ENCODE measurements at places on chromosomes 1 and 21.

- no peak for DNase-seq
These were observed 119.7 kb downstream of the ETS2 start for GRCh38 chr21:38925478-38925877.

GRCh38 chr1:89190017-89190416, 8.7 kb downstream of the GBP4 start:
- DNase-seq, result no peak

- no peak for DNase-seq
These were observed 34.7 kb downstream of the RCAN1 start for GRCh38 chr21:34580181-34580700.

DNA sequence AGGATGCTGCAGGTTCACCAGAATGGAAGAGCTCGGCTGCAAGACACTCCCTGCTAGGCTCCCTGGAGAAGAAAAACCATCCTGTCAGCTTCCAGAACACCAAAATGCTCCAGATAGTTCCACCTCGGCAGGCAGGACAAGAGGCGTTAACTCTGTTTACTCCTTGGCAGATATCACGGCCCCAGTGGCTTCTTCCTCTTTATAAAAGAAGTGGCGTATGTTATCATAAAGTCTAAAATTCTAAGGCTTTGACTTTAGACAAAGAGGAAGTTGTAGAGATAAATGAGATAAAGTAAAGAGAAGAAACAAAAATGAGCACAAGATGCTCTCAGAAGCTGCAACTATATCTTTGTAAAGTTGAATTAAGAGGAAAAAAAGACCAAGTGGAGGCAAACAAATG, 24.3 kb upstream of the MTF1 start:
- DNase-seq, result no peak

GRCh38 chr1:15417059-15417934, 7.6 kb downstream of the EFHD2 start:
- DNase-seq, result no peak

DNA sequence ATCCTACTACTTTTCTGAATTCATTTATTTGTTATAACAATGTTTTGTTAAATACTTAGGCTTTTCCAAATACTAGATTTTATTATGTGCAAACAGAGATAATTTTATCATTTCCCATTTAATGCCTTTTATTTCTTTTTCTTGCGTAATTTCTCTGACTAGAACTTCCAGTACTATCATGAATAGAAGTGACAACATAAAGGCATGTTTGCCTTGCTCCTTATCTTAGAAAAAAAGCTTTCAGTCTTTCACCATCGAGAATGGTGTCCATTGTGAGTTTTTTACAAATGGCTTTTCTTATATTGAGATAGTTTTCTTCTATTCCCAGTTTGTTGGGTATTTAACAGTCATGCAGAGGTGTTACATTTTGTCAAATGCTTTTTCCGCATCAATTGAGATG, 453.1 kb upstream of the ZP4 start:
- DNase-seq, result no peak

- no peak for DNase-seq
These were observed 850.2 kb upstream of the ADAMTS5 start for GRCh38 chr21:27817074-27817473.

- DNase-seq, result no peak
These were observed 17.1 kb downstream of the RRP15 start for GRCh38 chr1:218302155-218302554.

GRCh38 chr1:91830242-91831131, 55.5 kb downstream of the TGFBR3 start:
- peak; percentile 85 for DNase-seq

GRCh38 chr21:42641311-42642218, 11.9 kb upstream of the PDE9A start:
- no peak for DNase-seq

DNA sequence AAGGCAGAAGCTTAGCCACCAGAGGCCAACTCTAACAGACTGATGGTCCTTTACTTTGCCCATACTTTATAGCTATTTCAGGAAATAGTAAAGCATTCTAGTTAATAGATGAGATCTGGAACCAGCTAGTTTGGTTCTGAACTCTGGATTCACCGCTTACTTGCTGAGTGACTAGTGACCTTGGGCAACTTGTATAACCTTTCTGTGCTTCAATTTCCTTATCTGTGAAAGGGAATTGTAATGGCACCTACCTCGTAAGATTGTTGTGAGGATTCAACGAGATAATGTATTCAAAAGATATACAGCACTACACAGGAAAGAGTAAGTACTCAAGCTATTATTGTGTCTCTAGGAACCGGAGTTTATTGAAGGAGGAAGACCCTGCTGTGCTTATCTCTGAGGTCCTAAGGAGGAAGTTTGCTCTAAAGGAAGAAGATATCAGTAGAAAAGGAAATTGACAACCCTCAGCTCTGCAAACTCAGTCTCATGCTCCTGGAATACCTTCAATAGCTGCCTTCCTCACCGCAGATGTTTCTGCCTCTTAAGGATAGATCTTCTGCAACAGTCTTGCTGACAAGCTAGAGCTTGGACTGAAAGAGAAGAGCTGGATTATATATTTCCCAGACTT, 11.9 kb downstream of the MTFR1L start:
- DNase-seq, result no peak

- no peak for DNase-seq
These were observed 83.7 kb upstream of the KAZN start for GRCh38 chr1:14514739-14515138.

GRCh38 chr1:211033921-211034525, 99.9 kb downstream of the KCNH1 start:
- DNase-seq, result no peak

DNA sequence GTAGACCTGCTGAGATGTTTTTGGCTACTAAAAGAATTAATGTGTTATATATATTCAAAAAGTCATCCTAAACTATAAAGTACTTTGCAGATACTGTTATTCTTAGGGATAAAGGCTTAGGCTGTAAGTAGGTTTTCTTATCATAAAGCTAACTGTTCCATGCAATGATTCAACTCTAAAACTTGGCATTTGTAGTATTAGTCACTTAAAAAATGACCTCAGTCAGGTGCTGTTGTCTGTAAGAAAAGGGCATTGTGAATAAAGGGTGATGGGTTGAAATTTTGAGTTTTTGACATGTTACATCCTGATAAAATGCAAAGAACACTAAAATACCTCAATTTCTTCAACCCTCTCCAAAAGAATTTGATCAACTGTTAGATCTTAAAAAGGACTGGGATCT, 32.9 kb downstream of the ADCY10 start:
- DNase-seq, result no peak

DNA sequence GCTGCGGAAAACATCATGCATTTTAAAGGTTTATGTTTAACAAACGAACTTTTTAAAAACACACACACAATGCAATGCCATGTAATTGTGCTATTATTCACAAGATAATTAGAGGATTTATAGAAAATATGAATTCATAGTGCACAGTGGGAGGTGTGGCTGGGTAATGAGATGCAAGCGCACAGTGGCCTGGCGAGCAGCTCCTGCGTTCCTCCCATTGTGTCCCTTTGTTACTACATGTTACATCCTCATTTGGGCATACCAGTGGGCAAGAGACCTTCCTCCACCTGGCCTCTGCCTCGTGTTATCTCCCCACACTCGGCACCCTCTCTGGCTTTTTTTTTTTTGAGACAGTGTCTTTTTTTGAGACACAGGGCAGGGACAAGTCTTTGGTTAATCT, 30.0 kb upstream of the TENT5B start:
- DNase-seq, result no peak

DNA sequence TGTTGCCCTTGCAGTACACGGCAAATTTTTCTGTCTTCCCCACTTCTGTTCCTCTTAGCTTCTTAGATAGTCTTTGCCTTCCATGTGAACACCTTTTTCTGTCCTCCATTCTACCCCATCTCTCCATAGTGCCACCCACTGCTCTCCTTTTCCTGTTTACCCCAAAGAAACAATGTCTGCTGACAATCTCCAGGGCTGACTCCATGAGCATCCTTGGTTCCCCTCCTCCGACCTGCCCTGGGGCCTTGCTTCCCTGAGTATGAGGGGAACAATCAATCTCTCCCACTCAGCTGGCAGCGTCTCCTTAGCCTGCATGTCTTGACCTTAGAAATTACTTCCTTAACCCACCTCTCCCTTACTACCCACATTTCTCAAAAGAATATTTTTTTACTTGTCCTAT, 12.3 kb upstream of the MYBPHL start:
- no peak for DNase-seq

GRCh38 chr1:38029685-38030511, 16.7 kb downstream of the POU3F1 start:
- no peak for DNase-seq

DNA sequence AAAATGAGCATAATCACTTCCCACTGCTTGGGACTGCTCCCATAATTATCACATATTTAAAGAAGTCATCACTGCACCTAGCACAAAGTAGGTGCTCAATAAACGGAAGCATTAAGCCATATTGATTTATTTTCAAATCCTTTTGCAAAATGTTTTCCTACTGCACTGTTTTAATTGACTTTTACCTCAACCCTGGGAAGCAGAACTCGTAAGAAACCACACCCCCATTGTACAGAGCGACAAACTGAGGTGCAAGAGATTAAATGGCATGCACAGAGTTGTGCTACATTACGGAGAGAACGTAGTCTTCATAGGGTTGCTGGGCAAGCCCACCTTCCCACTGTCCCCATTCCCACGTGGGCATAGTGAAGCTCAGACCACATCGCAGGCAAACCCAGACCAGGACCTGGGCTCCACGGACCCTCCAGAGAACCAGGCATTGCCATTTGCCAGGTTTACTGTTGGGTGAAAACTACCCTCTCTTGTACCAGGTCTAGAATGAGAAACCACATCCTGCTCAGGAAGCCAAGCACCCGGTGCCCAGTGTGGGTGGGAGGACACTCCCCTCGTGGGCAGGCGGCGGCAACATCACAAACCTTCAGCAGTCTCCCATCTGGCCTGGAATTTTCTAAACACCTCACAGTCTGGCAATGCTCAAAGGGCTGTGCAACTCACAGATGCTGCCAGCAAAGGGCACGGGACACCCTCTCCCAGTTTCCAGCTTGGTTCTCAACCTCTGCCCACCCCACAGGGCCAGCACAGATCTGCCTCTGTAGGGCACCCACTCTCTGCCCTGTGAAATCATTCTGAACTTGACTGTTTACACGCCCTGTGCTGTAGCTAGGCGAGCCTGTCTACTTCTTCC, 8.2 kb downstream of the IFFO2 start:
- DNase-seq, result no peak

DNA sequence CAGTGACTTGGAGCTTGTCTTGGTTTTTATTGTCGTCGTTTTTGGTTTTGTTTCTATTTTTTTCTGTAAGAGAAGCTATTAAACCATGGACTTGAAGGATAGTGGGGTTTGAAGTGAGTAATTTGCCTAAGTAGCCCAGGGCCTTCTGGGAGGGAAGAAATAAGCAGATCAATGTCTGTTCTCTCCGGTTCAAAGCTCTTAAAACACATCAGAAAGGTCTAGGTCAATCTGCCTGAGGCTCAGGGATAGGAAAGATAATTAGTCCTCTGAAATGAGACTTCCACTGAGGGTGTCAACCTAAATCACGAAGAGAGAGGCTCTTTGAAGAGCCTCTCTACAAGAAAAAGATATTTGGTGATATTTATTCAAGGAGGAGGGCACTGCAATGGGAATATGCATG, 178.0 kb downstream of the MATN1 start:
- DNase-seq, result no peak

- DNase-seq, result no peak
These were observed 478.1 kb downstream of the PLA2G4A start for GRCh38 chr1:187306710-187307415.

GRCh38 chr1:94629259-94630181, 88.0 kb upstream of the F3 start:
- no peak for DNase-seq

GRCh38 chr1:244970236-244970743, 105.9 kb upstream of the HNRNPU start:
- DNase-seq, result no peak

DNA sequence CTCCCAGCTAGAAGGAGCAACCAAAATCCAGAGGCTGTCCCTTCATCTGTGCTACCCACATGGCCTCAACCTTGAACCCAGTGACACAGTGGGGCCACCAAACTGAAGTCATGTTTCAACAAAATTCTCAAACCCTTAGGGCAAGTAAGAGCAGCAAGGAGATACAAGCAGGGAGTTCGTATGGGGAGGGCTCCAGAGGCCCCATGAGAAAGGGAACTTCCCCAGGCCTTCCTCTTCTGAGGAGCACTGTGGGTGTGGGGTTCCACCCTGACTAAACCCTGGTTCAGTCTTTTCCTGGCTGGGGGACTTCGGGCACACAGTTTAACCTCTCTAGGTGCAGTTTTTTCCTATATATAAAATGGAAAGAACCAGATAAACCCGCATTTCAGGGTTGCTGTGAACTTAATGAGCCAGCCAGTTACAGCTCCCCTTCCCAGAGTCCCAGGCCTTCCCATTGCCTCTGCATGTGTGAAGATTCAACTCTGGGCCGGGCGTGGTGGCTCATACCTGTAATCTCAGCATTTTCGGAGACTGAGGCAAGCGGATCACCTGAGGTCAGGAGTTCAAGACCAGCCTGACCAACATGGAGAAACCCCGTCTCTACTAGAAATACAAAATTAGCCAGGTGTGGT, 8.0 kb upstream of the THEMIS2 start:
- DNase-seq, result no peak

- no peak for DNase-seq
These were observed 193.8 kb upstream of the EDN2 start for GRCh38 chr1:41678111-41678878.

- DNase-seq, result no peak
These were observed 20.7 kb downstream of the LHX9 start for GRCh38 chr1:197937892-197938291.

- no peak for DNase-seq
These were observed 428.8 kb downstream of the SMYD3 start for GRCh38 chr1:246078126-246078887.

All from NCI-H2029 treated with DMSO at 0.1 percent for 48 hours (cell line).